Activated CD4-positive, alpha-beta T cell treated with anti-CD3 and anti-CD28 coated beads, Interleukin-2, amount 50 U/mL, for 24 hours (primary cell): ENCODE measurements at places on chromosomes 5 and 9.

DNA sequence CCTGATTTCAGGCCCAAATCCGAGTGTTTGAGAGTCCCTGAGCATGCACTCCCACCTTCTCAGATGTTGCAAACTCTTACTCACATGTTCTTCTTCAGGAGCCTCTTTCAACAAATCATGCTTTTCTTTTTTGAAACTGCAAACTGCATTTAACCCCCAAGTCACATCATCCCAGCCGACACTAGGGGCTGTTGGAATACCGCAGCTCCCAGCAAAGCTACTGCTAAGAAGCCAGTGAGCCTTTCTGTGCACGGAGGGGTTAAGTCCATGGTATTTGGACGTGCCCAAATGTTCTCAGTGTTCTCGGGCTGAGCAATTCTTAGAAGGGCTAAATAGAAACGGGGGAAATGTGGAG, 282.9 kb downstream of the NFIB start:
- no peak for DNase-seq

DNA sequence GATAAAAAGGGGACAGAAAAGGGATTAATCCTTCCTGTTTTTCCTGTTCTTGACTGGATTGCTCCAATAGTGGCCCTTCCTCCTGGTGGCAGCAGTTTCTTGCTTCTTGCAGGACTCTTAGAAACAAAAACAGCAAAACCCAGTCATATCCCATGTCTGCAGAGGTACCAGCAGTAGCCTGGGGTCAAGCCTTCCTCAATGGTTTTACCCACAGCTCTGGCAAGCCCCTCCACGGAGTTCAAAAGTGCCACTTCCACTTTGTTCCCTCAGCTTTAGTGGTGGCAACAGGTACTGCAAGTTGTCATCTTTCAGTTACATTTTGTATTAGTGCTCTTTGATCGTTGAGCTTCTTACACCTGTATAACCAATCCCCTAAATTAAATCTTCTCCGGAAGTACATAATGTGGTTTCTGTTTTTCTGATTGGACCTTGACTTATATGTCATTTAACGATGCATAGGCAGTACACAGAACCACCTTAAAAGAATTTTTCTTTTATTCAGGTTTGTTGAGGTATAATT, 8.7 kb upstream of the RANBP6 start:
- no peak for DNase-seq

GRCh38 chr5:146754621-146755020, 123.9 kb downstream of the PPP2R2B start:
- no peak for DNase-seq

DNA sequence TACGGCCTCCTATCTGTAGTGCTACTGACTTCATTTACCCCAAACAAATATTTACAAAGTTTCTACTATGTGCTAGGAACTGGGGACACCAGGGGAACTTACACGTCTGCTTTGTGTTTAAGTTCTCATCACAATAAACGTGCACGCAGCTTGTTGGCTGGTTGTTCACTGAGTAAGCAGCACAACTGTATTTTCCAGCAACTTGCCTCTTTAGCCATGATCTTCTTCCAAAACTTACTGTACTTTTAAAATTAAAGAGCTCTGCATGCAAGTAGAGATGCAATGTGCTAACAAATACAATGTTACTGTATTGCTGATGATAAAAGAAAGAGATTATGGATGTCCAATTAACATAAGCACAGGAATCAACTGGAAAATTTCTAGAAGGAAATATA, 62.8 kb downstream of the RAPGEF1 start:
- DNase-seq, result no peak

DNA sequence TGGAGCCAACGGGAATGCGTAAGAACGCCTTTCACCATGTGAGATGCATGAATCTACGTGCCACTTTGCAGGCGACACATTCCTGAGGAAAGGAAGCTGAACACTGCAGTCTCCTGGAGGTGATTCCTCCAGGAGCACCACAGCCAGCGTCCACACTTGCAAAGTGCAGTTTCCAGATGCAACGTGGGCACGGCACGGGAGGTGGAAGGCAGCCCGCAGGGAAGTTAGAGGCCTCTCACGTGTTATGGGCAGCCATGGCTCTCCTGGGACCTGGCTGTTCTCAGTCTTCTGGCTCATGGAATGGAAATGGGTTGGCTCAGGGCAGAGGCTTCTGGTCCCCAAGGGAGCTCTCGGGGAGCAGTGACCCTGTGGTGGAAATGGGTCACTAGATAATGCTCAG, 381.0 kb upstream of the IRX4 start:
- no peak for DNase-seq

GRCh38 chr5:171697221-171698102, 88.2 kb upstream of the SMIM23 start:
- no peak for DNase-seq

DNA sequence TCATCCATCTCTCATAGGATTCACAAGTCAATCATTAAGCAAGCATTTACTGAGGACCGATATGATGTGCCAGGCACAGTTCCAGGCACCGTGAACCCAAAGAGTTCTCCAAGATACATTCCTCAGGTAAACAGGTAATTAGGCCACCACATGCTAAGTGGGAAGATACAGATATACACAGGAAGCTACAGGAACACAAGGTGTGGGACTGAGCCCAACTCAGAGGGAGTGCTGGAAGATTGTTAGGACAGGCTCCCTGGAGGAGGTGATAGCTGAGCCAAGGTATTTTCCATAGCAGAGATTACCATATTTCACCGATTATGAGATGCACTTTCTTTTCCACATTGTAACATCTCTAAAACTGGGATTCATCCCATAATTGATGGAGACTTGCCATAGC, 31.4 kb upstream of the RAI14 start:
- no peak for DNase-seq

DNA sequence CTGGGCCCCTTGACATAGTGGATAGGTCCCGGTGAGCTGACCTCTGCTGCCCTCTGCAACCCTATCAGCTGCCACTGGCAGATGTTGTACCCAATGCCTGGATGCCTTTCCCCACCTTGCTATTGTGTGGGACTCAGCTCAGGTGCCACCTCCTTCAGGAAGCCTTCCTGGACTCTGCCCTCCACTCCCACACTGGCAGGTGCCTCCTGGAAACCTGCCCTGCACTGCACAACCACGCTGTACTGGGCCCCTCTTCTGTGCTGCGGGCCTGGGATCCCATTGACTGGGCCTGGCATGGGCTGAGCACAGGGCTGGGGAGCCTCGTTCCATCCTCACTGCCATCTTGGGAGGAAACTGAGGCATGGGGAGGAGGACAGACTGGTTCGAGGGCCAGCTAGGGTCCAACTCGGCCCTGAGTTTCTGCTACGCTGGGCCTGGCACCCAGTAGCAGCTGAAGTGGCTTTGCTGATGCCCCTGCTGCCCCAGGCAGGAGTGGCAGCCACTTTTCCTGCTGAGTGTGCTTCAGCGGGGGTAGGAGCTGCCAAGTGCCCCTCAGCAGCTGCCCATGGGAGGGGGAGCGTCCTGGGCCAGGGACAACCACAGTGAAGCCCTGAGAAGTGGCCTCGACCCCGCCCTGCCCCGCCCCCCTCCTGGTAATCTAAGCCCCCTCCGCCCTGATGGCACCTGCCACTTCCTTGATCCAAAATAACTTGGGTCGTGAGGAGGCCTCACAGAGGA, 1.3 kb downstream of the AK1 start:
- DNase-seq, result no peak

- no peak for DNase-seq
These were observed 152.5 kb upstream of the NFIB start for GRCh38 chr9:14466429-14466818.

GRCh38 chr9:73168298-73168934, 16.8 kb downstream of the ANXA1 start:
- no peak for DNase-seq

DNA sequence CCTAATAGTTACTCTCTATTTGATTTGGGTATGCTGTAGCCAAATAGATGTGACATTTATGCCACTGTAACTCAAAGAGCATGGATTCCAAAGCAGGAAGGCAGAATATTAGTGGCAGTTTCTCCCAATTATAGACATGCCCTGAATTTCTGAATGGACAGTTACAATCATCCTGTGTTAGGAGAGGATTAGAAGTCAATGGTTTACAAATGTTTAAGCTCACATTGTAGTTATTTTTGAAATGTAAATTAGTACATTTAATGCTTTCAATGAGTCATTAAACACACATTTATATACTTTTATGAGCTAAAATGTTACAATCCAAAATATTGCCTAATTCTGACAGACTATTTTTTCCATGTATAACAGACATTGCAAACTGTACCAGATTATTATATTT, 62.3 kb upstream of the CDH18 start:
- DNase-seq, result no peak

DNA sequence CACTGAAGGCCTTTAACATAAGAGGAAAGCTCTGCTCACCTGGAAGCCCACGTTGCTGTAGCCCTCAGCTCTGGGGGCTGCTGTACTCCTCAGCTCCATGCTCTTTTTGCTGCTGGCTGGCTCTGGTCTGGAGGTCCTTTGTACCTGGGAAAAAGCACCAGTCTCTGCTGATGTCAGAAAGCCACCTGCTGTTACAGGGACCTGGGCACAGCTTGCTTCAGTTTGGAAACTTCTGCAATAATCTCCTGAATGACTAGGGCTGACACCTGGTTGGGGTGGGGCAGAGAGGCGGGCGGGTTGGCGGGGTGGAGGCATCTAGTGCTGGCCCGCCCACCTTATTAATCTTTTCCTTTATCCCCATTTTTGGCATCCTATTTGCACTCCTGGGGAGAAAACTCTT, at the start of gene SLC28A3:
Gene SLC28A3, minus strand, starts transcription at position 224 of the 400 bp plus-strand sequence. Its CDS starts 125 bp downstream, at position 99.
- no peak for DNase-seq

- no peak for DNase-seq
These were observed 554.0 kb upstream of the ARRDC3 start for GRCh38 chr5:91937121-91937520.

DNA sequence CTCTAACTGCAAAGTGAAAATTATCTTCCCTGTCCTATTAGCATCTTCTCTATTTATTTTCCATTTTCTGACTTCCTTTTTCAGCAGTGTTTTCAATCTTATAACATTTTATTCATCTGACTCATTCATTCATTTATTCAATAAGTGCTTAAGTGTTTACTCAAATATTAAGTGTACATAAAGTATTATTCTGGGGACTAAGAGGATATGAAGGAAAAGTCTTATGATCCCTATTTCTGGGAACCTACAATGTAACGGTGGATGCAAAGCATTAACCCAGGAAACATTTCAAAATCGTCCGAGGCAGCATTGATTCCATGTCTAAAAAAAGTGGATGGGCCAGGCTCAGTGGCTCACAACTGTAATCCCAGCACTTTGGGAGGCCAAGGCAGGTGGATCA, 19.4 kb upstream of the TRPM6 start:
- DNase-seq, result no peak

DNA sequence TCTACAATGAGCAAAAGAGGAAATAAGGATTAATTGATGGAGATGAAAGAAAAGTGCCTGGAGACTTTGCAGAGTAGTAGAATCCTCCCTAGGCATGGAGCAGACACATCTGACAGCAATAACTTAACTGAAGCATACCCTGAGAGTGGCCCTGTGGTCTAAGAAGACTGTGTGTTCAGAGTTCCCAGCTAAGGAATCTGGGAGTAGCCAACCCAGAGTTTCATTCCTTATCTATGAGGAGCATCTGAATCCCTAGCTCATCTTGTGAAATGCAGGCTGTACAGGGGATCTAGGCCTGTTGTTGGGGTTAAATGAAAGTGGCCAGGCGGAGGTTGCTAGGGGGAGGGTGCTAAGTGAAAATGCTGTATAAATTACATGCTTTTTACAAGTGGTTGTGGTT, 233.1 kb upstream of the FBXL7 start:
- DNase-seq, result no peak

DNA sequence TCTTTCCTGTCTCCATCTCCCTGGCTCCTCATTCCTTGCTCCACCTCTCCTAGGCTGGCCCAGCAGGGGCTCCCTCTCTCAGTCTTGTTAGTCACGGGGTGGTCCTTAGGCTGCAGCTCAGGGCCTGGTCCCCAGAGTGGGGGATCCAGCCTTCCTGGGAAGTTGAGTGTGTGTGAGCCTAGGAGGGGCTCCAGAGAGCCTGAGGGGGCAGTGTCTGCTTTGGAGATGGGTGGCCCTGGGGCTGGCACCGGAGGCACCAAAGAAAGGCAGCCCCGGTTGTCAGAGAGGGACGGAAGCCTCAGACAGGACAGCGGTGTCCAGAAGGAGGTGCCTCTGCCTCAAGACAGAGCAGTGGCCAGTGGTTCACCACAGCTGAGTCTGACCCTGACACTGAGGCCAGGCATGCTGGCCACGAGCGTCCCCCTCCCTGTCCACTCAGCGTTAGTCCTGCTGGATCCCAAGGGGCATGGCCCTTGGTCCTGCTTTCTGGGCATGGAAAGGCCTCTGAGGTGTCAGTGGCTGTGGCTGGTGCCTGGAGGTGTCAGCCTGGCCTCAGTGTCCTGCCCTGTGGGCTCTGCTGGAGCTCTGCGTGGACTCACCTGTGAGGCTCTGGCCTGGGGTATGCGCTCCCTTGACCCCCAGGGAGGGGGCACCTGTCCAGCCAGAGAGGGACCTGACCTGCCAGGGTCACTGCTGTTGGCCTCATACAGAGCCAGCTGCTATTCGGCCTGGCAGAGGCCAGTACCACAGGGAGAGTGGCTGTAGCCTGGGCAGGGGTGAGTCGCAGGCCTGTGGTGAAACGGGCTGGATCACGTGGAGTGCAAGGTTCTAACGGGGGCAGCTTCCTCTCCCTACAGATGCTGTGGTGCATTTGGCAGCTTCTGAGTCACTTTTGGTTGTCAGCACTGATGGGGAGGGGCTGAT, 130.6 kb downstream of the CACNA1B start:
- no peak for DNase-seq

DNA sequence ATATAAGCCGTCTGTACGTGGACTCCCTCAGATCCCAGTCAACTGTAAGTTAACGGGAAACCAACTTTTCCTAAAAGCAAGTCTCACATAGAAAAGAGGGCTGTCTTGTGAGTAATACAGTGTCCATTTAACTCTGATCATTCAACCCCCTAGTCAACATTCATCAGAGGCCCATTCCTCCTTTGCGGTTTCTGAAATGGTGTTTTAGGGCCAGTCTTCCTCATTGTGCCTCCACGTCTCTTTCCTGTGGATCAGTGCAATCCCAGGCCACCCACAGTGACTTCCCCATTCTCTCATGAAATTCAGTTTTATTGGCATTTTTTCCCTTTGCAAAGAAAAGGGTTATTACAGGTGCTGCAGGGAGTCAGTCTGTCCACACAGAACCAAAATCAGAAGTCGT, 261.8 kb downstream of the NR3C1 start:
- no peak for DNase-seq

DNA sequence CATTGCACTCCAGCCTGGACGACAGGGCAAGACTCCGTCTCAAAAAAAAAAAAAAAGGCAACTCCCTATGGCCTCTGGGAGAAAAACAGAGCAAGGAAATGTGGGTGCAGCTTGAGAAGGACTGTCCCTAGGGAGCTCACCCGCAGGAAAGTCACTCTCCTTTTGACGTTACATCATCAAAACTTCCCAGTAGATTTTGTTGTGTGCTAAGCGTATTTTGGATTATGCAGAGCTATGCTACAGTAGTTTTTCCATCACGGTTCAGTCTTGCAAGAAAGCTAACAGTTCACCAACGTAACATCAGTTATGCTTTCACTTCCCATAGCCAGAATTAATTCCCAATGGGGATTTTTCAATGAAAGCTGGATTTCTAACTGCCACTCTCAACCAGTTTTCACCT, 138.8 kb downstream of the HSD17B3 start:
- no peak for DNase-seq

GRCh38 chr9:107363516-107364152, 80.6 kb downstream of the RAD23B start:
- no peak for DNase-seq

- no peak for DNase-seq
These were observed 96.0 kb upstream of the SLC44A1 start for GRCh38 chr9:105148328-105149006.
